K562 (cell line): ENCODE measurements at places on chromosomes 16 and 17.
A peak's percentile ranks its signal among the peaks of the same experiment; 100 is the strongest.

- peaks cover 2% of the 10 kb centered on the region; the same call in 2 of the 3 replicates for H3K27me3 ChIP-seq
- H3K4me1 ChIP-seq = peaks cover 4% of the 10 kb centered on the region
- H3K36me3 ChIP-seq = no peaks in the 10 kb centered on the region
- no peak for DNase-seq
- no peak overlapping the region for H3K27ac ChIP-seq
- no peak overlapping the region for H3K4me3 ChIP-seq
These were observed 23.3 kb upstream of the TAC4 start for GRCh38 chr17:49871211-49871610.

DNA sequence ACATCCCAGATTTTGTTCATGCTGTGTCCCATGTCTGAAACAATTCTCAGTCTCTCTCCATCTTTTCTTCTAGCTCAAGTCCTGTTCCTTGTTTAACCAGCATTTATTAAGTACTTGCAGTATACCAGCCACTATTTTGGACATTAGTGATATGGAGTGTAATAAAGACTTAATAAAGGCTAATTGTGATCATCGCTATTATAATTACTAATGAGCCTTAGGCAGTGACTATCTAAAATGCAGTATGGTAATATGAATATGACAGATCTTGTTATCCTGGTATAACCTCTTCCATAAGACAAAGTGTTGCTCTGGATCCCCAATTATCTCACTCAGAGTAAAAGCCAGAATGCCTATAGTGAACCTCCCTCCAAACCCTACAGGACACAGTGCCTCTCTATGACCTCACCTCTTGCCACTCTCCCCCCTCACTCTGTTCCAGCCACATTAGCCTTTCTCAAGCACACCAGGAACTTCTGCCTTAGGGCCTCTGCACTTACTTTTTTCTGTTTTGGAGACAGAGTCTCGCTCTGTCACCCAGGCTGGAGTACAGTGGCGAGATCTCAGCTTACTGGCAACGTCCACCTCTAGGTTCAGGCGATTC lies 1.8 kb upstream of the FLOT2 start:
- DNase-seq = no peak
- no peak overlapping the region for H3K4me3 ChIP-seq
- H3K36me3 ChIP-seq = peaks cover 38% of the 10 kb centered on the region
- no peaks in the 10 kb centered on the region for H3K27me3 ChIP-seq
- H3K4me1 ChIP-seq = peaks cover 52% of the 10 kb centered on the region
- peak overlapping the region; percentile 27; the same call in 2 of the 3 replicates for H3K27ac ChIP-seq

DNA sequence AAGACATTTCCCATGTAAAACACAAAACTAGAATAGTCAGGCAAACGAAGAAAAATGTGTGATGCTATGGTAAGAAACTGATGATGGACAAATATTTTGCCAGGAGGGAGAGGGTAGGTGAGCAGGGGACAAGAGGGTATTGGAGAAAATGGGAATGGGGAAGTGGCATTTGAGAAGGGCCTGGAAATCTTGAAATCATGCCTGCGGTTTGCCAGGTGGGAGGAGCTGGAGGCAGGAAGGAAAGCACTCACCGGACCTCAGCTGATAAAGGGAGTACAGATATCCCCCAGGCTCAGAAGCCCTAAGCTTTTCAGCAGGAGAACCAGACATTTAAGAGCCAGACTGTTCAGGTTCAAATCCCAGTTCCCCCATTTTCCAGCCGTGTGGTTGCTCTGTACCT lies 103.6 kb downstream of the GSG1L start:
- no peak overlapping the region for H3K27ac ChIP-seq
- no peaks in the 10 kb centered on the region; the same call in 1 of the 2 replicates for H3K4me1 ChIP-seq
- no peak overlapping the region for H3K4me3 ChIP-seq
- DNase-seq = peak; percentile 8
- H3K36me3 ChIP-seq = no peaks in the 10 kb centered on the region
- peaks cover 35% of the 10 kb centered on the region for H3K27me3 ChIP-seq

DNA sequence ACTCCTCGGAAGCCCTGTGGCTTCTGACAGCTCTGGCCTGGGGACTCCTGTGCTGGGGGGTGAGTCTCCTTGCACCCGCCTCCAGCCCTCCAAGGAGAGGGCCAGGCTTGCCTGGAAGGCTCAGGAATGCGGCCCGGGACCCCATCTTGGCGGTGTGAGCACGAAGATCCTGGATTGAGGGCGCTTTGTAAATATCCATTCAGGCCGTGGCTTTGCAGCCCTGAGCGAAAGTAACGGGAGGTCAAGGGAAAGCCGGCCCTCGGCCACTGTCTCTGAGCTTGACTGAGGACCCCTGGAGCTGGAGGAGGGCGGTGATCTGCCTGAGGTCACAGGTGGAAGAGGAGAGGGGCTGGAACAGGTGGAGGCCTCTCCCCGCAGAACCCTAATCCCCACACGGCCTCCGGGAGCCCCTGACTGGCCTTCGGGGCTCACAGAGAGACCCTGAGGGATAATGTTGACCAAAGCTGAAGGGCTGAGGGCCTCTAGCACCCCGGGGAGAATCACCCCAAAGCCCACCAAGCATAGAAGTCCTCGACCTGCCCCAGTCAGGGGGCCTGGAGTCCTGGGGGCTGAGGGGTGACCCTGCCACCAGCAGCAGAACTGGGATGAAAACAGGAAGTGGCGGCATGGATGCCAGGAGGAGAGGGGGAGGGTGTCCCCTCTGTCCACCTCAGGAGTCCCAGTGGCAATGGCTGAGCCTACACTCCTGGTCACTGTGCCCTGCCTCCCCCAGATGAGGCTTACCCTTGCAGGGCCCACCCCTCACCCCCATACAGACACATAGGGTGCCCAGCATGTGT lies 8.3 kb upstream of the RASD1 start:
- no peak for DNase-seq
- H3K27ac ChIP-seq = no peak overlapping the region
- H3K27me3 ChIP-seq = peaks cover 31% of the 10 kb centered on the region
- H3K4me1 ChIP-seq = peaks cover 34% of the 10 kb centered on the region
- H3K4me3 ChIP-seq = no peak overlapping the region

DNA sequence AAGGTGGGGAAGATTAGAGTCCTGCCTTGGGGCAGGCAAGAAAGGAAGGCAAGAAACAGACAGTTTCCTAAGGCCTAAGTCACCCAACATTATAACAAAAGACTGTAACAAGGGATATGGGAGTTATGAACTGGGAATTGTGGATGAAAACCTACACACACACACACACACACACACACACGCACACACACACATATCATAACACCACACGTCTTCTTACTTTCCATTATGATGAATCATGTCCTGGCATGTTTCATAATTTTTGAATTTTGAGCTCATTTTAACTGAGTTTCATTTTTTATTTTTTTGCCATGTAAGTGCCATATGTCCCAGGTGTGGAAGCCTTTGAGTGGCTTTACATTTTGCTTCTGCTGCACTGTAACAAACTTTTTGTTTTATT lies 29.9 kb downstream of the HS3ST2 start:
- no peaks in the 10 kb centered on the region for H3K36me3 ChIP-seq
- DNase-seq = no peak
- H3K27me3 ChIP-seq = no peaks in the 10 kb centered on the region; the same call in 1 of the 2 replicates
- H3K4me1 ChIP-seq = no peaks in the 10 kb centered on the region
- H3K4me3 ChIP-seq = no peak overlapping the region
- H3K27ac ChIP-seq = no peak overlapping the region

GRCh38 chr17:39270923-39271322 lies 45.2 kb upstream of the STAC2 start:
- no peak overlapping the region for H3K27ac ChIP-seq
- no peak overlapping the region for H3K4me3 ChIP-seq
- no peaks in the 10 kb centered on the region for H3K27me3 ChIP-seq
- H3K36me3 ChIP-seq = peaks cover 17% of the 10 kb centered on the region; the same call in 1 of the 3 replicates
- peaks cover 4% of the 10 kb centered on the region; the same call in 1 of the 2 replicates for H3K4me1 ChIP-seq

- H3K4me1 ChIP-seq = peaks cover 10% of the 10 kb centered on the region
- no peaks in the 10 kb centered on the region for H3K36me3 ChIP-seq
- H3K27ac ChIP-seq = no peak overlapping the region
- DNase-seq = no peak
- H3K4me3 ChIP-seq = no peak overlapping the region
These were observed 7.3 kb upstream of the SSTR2 start for GRCh38 chr17:73157521-73157890.

DNA sequence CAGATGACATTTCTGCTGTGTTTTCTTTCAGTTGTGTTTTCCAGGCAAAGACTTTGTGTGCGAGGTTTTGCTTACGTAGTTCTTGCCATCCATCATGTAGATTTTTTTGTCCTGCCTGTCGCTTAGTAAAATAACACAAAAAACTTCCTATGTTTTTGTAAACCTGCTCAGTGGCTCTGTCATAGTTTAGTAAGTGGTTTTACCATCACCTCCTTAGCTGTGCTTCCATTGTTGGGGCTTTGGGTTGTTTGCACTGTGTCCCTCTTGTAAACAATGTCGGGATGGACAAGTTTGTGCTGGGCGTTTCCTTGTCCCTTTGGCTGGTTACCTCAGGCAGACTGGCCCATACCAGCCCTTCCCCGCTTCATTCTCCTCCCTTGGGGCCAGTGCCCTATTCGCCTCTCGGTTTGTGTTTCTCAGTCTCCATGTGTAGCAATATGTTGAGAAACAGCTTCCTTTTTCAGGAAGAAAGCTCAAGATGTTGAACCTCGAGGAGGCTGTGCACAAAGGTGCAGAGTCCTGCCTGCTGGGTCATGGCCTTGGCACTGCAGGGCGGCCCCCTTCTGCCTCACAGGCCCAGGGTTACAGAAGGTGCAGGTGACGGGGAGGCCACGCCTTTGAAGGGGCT lies 74.6 kb downstream of the KSR1 start:
- peak overlapping the region; percentile 33; the same call in 2 of the 3 replicates for H3K27ac ChIP-seq
- H3K4me3 ChIP-seq = no peak overlapping the region
- H3K4me1 ChIP-seq = peaks cover 82% of the 10 kb centered on the region
- DNase-seq = no peak
- no peaks in the 10 kb centered on the region for H3K27me3 ChIP-seq
- H3K36me3 ChIP-seq = no peaks in the 10 kb centered on the region; the same call in 2 of the 3 replicates

GRCh38 chr17:75684249-75684648 lies 17.1 kb downstream of the SAP30BP start:
- H3K27ac ChIP-seq = peak overlapping the region; percentile 69; the same call in 2 of the 3 replicates
- no peak overlapping the region for H3K4me3 ChIP-seq
- H3K4me1 ChIP-seq = no peaks in the 10 kb centered on the region
- no peaks in the 10 kb centered on the region for H3K27me3 ChIP-seq

DNA sequence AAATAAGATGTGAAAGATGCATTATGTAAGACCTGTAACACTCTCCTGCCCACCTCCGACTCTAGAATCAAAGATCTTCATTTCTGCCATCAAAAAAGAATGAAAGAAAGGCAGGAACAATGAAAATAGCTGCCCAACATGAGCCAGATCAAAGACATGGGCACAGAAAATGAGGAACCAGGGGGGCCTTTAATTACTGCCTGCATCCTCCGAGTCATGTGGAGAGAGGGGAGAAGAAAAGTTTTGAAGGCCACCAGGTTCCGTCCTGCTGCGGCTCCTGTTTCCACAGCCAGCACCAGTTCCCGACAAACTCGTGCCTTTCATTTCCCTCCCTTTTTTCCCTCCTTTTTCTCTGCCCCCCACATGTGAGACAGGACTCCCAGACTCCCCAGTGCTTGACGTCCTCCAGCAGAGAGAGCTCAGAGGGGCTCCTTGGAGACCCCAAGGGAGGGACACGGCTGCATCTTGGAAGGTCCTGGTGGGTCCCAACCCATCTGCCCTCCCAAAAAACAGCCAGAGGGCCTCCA lies 168.4 kb downstream of the ZNF423 start:
- H3K4me1 ChIP-seq = no peaks in the 10 kb centered on the region
- no peak overlapping the region for H3K4me3 ChIP-seq
- no peak overlapping the region for H3K27ac ChIP-seq
- no peaks in the 10 kb centered on the region for H3K36me3 ChIP-seq
- peaks cover 76% of the 10 kb centered on the region for H3K27me3 ChIP-seq

DNA sequence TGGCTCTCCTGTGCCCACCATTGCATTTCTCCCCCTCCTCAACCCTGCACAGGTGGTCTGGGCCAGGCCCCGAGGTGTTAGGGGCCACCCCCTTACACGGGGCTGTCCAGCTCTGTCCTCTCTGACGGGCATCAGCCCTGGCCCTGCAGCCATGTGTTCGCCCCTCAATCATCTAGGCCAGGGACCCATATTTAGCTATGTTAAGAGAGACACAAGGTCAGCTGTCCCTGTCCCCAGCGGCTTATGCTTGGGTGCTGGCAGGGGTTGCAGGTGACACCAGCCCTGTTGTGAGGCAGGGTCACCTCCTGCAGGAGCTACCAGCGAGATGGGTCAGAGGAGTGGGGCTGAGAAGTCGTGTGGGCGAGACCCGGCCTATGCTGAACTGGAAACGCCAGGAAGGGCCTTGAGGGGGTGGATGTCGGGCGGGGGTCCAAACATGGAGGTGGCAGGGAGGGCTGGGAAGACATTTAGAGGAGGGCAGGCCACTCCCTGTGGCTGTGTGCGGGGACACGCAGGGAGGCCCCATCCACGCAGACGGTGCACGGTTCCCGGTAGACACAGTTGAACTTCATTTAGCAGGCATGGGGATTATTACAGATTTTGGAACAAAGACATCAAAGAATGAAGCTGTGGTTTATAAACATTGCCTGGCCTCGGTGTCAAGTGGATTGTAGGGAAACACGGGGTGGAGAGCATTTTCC lies 133.2 kb upstream of the CHMP6 start:
- DNase-seq = no peak
- H3K36me3 ChIP-seq = peaks cover 51% of the 10 kb centered on the region
- peaks cover 55% of the 10 kb centered on the region for H3K4me1 ChIP-seq
- H3K4me3 ChIP-seq = no peak overlapping the region
- no peaks in the 10 kb centered on the region for H3K27me3 ChIP-seq

GRCh38 chr17:63646488-63646806 lies 24.2 kb downstream of the MAP3K3 start:
- no peaks in the 10 kb centered on the region for H3K27me3 ChIP-seq
- peaks cover 10% of the 10 kb centered on the region; the same call in 1 of the 3 replicates for H3K36me3 ChIP-seq
- no peaks in the 10 kb centered on the region for H3K4me1 ChIP-seq
- no peak for DNase-seq

- H3K27ac ChIP-seq = no peak overlapping the region
- H3K4me3 ChIP-seq = no peak overlapping the region
- DNase-seq = no peak
- peaks cover 6% of the 10 kb centered on the region; the same call in 2 of the 3 replicates for H3K27me3 ChIP-seq
These were observed 700.3 kb downstream of the MAF start for GRCh38 chr16:78900044-78900811.

- peaks cover 11% of the 10 kb centered on the region; the same call in 2 of the 3 replicates for H3K4me1 ChIP-seq
- peak; percentile 61 for DNase-seq
- H3K27me3 ChIP-seq = no peaks in the 10 kb centered on the region
- H3K36me3 ChIP-seq = peaks cover 45% of the 10 kb centered on the region
- peak overlapping the region; percentile 94 for H3K4me3 ChIP-seq
These were observed 825 bp downstream of the BLMH start for GRCh38 chr17:30290696-30291542.

DNA sequence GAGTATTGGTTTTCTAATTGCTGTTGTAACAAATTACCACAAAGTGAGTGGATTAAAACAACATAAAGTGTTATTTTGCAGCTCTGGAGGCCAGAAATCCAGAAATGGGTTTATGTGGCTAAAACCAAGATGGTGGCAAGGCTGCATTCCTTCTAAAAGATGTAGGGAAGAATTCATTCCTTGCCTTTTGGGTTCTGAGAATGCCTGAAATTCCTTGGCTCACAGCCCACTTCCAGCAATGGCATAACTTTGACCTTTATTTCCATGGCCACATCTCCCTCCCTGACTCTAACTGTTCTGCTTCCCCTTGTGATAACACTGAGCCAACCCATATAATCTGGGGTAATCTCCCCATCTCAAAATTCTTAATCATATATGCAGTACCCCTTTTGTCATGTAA lies 269.6 kb upstream of the RPL38 start:
- H3K36me3 ChIP-seq = no peaks in the 10 kb centered on the region
- H3K27ac ChIP-seq = no peak overlapping the region
- no peak overlapping the region for H3K4me3 ChIP-seq
- H3K4me1 ChIP-seq = no peaks in the 10 kb centered on the region
- DNase-seq = no peak
